ENCODE measurements at places on chromosomes 1 and 21. TPM values are rescaled to one million over a fixed set of nuclear protein-coding genes. Genes with fewer than 3 reads are reported as not detected.
A peak's percentile ranks its signal among the peaks of the same experiment; 100 is the strongest.

Gene CD1D
- 0.07 TPM for total RNA-seq

DNA sequence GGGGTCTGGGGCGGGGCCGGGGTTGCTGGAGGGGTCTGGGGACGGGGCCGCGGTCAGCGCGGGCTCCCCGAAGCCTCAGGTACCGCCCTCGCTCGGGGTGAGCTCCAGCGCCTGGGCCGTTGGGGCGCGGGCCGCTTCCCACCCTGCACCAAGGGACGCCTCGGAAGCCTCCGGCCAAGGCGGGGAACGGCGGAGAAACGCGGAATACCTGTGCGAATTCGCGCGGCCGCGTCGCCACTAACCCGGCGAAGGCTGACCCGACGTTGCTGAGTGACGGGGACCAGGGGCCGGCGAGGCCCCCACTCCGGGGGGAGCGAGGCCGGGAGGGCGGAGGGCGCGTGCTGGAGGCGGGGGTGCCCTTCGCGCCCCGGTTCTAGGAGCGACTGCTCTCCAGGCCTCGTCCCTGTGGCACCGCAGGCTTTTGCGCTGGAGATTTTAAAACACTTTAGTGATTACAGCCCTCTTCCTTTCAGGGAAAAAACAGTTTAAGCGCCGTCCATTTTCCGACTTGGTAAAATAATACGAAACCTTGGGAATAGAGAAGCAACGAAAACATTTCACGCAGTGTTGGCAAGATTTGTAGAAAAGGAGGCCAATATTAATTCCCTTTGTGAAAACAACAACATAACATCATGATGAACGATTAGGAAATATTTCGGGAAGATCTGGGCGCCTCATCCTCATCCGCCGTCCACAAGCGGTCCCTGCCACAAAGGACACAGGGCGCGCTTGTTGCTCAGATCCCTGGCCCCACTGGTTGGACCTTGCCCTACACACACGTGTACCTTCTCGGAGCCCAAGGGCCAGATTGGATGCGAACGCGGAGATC is 971 bp upstream of the GNG4 start:
- peak; percentile 29 for DNase-seq

- DNase-seq: no peak
Observed at GRCh38 chr1:178784131-178784536, 59.1 kb downstream of the RALGPS2 start.

DNA sequence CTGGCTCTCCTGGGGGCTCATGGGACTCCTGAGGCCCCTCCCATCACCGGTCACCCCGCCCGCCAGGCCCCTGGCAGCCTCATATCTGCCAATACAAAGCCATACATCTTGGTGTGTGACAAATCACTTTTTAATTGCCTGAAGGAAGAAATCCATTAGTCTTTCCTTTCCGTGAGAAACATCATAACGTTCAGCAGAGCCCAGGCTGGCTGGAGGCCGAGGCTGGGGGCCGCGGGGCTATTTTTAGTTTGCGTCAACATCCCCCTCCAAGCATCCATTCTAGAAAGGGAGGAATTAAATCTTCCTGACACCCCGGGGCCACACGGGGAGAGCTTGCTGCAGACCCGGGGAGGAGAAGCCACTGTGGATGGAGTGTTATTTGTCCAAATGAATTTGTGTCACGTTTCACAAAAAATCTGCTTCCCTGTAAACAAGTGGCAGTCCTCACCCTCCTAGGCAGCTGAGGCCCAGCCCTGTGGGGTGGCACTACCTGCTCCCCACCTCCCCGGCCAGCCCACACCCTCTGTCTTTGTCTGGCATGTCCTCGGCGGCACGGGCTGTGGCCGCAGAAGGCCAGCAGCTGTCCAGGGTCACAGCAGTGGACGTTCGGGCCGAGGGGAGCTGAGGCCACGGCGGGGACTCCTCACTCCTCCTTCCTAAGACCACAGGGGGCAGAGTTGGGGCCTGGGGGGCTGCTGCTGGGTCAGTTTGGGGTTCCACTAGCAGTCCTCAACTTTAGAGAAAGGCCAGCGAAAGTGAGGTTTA is 236.9 kb upstream of the VAMP3 start:
- no peak for DNase-seq

- DNase-seq: no peak
Observed at GRCh38 chr1:244237445-244237844, 186.4 kb downstream of the ZBTB18 start.

Gene FNDC5
- not detected for total RNA-seq

GRCh38 chr21:31484219-31484618 is 140.2 kb upstream of the TIAM1 start:
- DNase-seq: no peak
